Bronchial epithelial cell (primary cell): ENCODE measurements at places on chromosomes 12 and 14. TPM values are rescaled to one million over a fixed set of nuclear protein-coding genes. Genes with fewer than 3 reads are reported as not detected.

The ACSM4 gene
- not detected in 2 replicates for total RNA-seq

The SIX1 gene
- total RNA-seq = 5.3 and 6.5 TPM in 2 replicates

The KCNA5 gene
- total RNA-seq = not detected in 2 replicates

GRCh38 chr12:52444647-52445595 is 7.0 kb downstream of the KRT6B start:
- peak; percentile 61 for DNase-seq

- no peak for DNase-seq
Observed at GRCh38 chr14:24988760-24989159, 61.2 kb downstream of the STXBP6 start.

DNA sequence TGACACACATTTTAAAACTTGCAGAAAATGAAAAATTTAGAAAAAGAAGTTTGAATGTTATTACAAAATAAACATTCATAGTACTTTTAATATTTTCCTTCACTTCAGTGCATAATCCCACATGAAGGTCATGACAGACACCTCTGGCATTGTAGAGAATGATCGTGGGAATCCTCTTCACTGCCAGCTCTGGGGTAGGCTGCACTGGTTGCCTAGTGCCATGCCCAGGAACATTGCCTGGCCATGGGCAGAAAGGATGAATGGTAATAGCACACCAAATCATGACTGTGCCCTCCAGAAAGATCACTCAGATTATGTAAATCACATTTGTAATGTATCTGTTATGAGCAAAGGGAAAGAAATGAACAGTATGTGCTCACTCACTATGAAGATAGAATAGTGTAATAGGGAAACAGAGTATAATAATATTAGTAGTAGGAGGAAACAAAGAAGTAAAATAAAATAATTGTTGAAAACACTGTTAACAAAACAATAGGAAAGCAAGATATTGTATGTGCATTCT is 161.6 kb downstream of the PLCZ1 start:
- peak; percentile 77 for DNase-seq

DNA sequence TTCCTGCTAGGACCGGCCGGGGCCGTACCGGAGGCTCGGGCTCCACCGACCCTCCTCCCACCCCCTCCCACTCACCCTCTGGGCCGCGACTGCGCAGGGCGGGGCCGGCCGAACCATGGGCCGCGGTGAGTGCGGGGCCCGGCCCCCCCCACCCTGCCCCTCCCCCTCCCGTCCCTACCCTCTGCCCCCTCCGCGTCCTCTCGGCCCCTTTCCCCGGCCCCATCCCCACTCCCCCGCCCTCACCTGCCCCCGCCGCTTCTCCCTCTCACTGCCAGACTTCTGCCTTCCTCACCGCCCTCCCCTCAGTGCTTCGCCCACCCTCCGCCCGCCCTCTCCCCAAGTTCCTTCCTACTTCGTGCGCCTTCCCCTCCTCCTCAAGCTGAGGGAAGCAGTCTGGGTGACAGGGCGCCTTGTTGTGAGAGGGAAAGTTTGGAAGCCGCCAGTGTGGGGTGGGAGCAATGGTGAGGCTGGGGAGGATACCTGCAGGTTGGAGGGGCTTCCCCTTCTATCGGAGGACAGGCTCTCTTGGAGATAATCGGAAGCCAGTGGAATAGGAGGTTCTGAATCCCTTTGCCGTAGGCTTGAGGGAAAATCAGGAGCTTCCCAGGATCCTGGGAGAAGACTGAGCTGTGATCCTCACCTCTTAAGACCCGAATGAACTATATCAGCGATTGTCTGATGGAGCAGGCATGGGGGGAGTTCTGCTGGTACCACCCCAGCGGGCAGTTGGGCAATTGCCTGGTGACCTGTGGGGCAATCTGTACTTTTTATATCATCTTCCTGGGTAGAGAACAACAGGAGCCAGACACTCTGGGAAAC is 472 bp downstream of the MBD6 start:
- peak; percentile 29 for DNase-seq

- DNase-seq = peak; percentile 40
Observed at GRCh38 chr14:26917086-26917485, 319.3 kb upstream of the NOVA1 start.

DNA sequence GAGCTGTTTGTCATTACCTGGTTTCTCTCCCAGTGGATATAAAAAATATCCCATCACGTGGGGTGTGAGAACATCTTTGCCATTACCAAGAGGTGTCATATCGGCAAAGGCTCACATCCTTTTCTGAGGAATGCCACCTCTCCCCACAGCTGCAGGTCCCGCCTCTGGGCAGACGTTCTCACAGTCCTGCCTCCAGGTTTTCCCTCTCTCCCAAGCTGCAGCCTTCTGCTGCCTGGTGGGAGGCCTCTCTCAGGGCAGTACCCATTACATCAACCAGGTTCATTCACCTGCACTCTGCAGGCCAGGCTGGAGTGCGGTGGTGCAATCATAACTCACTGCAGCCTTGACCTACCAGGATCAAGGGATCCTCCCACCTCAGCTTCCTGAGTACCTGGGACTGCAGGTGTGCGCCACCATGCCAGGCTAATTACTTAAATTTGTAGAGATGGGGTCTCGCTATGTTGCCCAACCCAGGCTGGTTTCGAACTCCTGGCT is 15.0 kb upstream of the TMEM119 start:
- DNase-seq = no peak
